ENCODE measurements at places on chromosomes 13 and 19.
A peak's percentile ranks its signal among the peaks of the same experiment; 100 is the strongest.

DNA sequence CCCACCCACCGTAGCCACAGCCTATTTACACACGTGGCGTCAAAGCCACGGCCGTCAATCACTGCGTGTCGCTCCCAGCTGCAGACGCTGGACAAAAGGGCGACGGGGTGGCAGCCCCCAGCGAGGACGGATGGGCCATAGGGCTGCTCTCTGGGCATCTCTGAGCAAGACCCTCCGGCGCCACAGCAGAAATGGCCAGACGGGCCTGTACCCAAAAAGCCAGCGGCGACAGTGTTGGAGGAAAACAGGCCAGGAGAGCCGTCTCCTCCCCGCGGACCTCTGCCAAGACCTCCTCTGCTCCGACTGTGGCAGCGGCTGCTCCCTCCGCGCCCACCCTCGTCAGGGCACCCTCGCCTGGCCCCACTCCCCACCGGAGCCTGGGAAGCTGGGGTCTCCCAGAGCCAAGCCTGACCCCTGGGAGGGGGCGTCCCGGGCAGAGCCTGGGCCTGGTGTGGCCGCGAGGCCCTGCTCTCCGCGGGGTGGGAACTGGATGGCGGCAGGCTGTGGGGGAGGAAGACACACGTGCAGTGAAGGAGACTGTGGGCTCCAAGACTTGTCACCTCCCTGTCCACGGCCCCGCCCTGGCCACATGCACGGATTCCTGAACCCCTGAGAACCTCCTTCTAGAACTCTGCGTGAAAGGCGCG, 2.7 kb downstream of the C2CD4C start:
- DNase-seq = no peak

- DNase-seq = no peak
Observed at GRCh38 chr19:6876748-6877147, 10.6 kb upstream of the ADGRE1 start.

GRCh38 chr13:63351533-63351932, 1935.9 kb upstream of the PCDH20 start:
- no peak for DNase-seq

GRCh38 chr13:55937180-55937579, 1203.5 kb upstream of the PRR20A start:
- DNase-seq = no peak

GRCh38 chr13:21139374-21139773, 37.0 kb downstream of the SKA3 start:
- no peak for DNase-seq

DNA sequence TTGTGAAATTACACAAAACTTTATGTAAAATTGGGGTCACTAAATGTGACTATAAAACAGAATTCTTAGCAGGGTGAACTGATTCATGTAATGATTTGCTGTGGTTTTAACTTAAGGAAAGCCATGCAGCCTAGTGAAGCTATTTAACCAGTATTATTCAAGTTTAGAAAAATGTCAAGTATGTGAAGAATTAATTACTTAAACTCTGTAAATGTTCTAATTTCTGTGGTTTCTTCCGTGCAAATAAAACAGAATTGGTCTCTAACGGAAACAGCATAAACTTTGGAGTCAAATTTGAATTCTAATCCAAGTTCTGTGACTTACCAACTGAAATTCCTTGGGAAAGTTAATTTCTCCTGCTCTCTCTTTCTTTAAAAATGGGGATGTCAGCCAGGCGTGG, 13.3 kb downstream of the CDC16 start:
- no peak for DNase-seq

GRCh38 chr13:32471187-32471922, 43.4 kb upstream of the N4BP2L1 start:
- no peak for DNase-seq

DNA sequence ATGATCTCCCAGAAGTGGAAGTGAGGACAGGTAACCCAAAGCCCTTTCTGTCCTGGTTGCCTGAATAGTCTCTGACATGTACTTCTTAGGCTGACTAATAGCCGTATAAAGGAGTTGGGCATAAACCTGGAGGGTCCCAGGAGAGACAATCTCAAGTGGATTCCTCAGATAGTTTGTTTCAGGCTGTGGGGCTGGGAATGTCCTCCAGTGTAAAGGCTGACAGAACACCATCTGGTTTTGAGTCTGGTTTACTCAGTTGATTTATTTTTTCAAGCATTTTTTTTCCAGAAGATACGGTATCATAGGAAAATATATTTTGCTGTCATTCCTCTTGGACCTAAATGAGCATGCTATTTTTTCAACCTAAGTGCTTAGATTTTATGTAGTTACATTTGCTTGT, 15.2 kb downstream of the HTR2A start:
- no peak for DNase-seq

DNA sequence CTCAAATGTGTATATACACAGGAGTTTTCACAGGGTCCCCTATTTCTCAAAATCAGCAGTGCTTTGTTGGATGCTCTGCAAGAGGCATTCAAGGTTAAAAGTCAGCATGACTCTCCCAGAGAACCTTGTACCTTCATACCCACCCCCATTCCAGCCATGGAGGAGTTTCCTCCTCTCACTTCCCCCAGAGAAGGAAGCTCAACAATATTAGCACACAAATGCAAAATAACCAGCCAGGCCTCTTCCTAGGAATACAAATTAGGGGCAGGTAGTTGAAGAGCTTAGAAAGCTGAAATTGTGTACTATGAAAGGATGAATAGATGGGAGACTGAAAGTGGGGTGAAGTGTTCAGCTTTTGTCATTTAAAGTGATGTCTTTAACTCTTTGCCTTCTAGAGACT, 43.8 kb downstream of the SPRY2 start:
- no peak for DNase-seq

- DNase-seq = no peak
Observed at GRCh38 chr19:408441-408901, 476 bp downstream of the C2CD4C start.

DNA sequence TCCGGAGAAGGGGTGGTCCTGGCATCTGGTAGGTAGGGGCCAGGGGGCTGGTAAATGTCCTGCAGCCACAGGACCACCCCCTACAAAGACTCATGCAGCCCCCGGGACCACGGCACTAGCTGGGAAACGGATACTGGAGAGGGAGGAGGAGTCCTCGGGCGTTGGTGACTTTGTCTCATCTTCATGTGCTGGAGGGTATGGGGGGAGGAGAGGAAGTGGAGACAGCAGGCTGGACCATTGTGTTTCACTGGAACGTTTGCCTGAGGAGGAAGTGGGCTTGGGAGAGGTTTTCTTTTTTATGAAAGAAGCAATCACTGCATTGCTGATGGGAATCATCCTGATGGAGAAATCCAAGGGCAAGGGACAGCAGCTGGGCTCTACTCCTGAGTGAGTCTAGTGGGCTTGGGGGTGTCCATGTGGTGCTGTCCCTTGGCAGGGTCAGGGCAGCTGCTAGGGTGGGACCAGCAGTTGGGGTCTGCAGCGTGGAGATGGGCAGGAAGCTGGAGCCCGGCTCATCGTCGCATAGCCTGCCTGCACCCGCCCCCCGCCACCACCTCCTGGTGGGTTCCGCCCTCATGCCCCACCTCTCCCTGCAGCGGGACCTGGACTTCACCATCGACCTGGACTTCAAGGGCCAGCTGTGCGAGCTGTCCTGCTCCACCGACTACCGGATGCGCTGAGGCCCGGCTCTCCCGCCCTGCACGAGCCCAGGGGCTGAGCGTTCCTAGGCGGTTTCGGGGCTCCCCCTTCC, 1.7 kb upstream of the ADM5 start:
- no peak for DNase-seq

- no peak for DNase-seq
Observed at GRCh38 chr19:13892870-13893269, 13.0 kb downstream of the BRME1 start.

DNA sequence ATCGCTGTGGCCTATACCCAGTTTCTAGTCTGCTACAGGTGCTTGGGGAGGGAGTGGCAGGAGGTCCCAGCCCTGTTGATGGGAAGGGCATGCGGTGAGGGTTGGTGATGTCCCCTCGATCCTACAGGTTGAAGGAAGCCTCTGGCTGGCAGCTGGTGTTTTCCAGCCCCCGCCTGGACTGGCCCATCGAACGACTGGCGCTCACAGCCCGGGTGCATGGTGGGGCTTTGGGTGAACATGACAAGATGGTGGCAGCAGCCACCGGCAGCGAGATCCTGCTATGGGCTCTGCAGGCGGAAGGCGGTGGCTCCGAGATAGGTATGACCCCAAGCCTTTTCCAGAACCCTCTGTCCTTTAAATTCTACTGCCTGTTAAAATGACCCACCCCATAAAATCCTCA, 3.9 kb downstream of the SHKBP1 start:
- no peak for DNase-seq

DNA sequence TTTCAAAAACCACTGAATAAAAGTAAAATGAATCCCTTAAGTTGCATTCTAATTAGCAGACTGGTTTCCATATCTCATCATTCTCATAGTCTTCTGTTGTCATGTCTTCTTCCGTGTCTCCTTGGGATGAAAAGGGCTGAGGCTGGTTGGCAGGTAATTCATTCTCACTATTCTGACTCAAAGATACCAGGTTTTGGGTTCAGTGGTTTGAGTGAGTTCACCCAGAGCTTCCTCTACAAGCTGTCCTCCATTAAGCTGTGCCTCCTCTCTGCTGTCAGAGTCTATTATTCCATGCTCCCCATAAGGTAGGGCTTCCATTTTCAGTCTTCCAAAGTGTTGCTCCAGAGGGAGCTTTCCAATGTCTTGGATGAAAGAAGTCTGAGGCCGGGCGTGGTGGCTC, 68.3 kb downstream of the FNDC3A start:
- no peak for DNase-seq

- DNase-seq = peak; percentile 12
Observed at GRCh38 chr13:36819739-36820090, 693 bp downstream of the RFXAP start.

- DNase-seq = no peak
Observed at GRCh38 chr13:25727810-25728209, 324.0 kb downstream of the SHISA2 start.

- DNase-seq = no peak
Observed at GRCh38 chr13:42284068-42284467, 12.1 kb downstream of the AKAP11 start.

All from activated T-cell treated with anti-CD3 and anti-CD28 coated beads for 4 hours (primary cell).